ENCODE measurements at places on chromosomes 16 and 17.
A peak's percentile ranks its signal among the peaks of the same experiment; 100 is the strongest.

- DNase-seq = no peak
Observed at GRCh38 chr16:85755929-85756768, 5.3 kb upstream of the C16orf74 start.

- no peak for DNase-seq
Observed at GRCh38 chr16:50735629-50736122, 6.2 kb upstream of the CYLD start.

GRCh38 chr16:30956601-30957455, 726 bp upstream of the SETD1A start:
- peak; percentile 77 for DNase-seq

- DNase-seq = peak; percentile 49
Observed at GRCh38 chr17:6421700-6422604, 13.0 kb downstream of the AIPL1 start.

DNA sequence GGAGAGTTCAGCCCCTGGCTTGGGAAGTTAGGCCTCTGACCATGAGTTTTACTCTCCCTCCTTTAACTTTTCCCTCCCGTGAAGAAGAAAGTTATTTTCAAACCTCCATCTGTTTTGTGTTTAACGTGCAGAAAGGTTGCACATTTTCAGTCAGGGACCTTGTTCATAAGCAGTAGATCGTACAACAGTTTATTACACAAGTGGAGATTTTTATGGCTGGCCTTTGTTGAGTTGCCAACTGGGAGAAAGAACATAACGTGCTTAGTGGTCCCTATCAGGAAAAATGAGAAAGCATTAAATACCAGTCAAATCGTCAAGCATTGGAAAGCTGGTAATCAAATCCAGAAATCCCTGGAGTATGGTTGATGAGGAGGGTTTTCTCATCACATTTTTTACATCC, 117.9 kb upstream of the MYOCD start:
- DNase-seq = no peak

GRCh38 chr17:60352071-60352470, 39.9 kb downstream of the USP32 start:
- no peak for DNase-seq

DNA sequence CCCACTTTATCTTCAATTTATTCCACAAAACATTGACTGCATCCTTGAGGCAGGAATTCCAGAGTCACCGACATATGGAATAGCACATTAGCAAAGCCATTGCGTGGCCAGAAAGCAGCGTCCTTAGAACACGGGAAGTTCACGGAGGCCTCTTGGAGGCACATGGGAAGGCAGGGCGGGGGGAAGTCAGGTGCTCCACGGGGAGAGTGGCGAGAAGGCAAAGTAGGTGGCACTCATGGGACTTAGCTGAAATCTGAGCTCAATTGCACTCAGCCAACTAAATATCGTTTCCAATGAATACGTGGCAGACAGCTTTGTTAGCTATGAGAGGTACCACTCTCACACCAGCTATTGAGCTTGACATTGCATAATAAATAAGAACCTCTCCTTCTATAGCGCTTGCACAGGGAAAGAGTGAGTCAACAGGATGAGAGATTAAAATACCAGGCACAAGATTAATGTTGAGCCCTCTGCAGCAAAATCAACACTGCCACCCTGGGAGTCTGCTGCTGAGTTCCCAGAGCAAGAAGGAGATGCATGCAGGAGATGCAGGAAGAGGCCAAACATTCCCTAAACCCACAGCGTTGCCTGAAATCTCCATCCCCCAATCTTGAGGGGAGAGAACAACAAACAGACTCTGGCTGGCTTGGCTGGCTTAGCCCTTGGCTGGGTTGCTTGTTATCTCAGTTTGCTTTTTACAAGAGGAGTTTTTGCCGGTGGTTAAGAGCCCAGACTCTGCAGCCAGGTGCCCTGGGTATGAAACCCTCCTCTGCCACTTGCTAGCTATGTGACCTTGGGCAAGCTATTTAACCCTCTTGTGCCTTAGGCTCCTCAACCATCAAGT, 28.8 kb downstream of the ABCC12 start:
- DNase-seq = no peak

DNA sequence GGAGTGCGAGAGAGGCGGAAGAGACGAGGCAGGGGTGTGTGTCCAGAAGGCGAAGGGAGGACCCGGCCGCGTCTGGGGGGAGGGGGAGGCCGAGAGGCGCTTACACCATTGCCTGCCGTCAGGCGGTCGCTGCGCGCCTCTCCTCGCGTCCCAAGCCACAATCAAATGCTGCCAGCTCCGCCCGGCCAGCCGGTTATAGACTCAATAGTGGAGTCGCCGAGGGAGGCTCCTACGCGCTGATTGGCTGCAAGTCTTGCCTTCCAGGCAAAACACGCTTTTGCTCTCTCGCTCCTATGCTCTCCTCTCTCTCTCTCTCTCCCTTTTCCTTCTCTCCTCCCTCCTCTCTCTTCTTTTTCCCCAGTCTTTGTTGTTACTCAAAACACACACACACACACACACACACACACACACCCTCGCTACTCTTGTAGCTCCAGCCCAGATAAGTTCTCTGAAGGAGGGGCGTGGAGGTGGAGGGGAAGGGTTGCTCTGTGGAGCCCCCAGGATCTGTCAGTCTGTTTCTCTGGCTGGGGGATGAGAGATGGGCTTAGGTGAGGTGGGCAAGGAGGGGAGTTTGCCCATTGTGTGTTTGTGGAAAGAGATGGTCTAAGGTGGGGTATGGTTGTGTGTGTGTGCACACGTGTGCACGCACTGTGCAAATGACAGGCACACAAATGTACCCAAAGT, at the start of gene DLX3:
DLX3 (minus strand) TSS at position 170 of the 684 bp plus-strand sequence. CDS start 226 bp downstream, outside the sequence.
- no peak for DNase-seq

GRCh38 chr17:55480631-55481315, 30.5 kb downstream of the SMIM36 start:
- DNase-seq = no peak

Data from effector CD8-positive, alpha-beta T cell (primary cell).